Astrocyte of the cerebellum (primary cell): ENCODE measurements at places on chromosomes 16 and 17.

DNA sequence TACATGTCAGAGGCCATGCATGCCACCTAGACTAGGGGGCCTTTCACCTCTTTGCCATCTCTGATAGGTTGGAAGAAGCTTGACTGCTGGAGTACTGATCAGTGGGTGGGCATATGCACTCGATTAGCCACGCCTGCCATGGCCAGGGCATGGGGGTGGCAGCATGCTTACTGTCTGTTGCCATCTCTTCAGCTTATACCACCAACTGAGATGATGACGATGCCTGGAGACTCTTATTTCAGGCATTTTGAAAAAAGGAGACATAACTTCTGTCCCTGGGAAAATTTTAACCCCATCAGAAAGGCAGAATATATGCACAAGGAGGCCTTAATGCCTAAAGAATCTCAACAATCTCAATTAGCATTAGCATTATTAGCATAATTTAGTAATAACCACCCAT, 60.8 kb downstream of the MSI2 start:
- DNase-seq: no peak

GRCh38 chr17:72075995-72076677, 44.7 kb upstream of the SOX9 start:
- no peak for DNase-seq

- DNase-seq: no peak
Measured at GRCh38 chr17:34122515-34122914, 132.6 kb upstream of the CCL2 start.

- DNase-seq: peak; percentile 75
Measured at GRCh38 chr17:7045492-7046126, 1.7 kb upstream of the SLC16A11 start.

- DNase-seq: no peak
Measured at GRCh38 chr16:57159447-57159846, 26.4 kb downstream of the PSME3IP1 start.
